ENCODE measurements at places on chromosomes 4 and X. TPM values are rescaled to one million over a fixed set of nuclear protein-coding genes. Genes with fewer than 3 reads are reported as not detected.

Gene UGT2A2
- total RNA-seq = not detected

Gene LPAR4
- total RNA-seq = 0.16 TPM

Gene DTHD1
- 1.4 TPM for total RNA-seq

Gene CXorf49
- not detected for total RNA-seq

Gene DAPP1
- 10.1 TPM for total RNA-seq

Gene TLR10
- total RNA-seq = 2.0 TPM

Gene GPC3
- total RNA-seq = 43.0 TPM

Gene SAGE1
- not detected for total RNA-seq

Gene TMPRSS11A
- total RNA-seq = not detected

Gene PPP1R2C
- not detected for total RNA-seq

Gene MAGEA2
- not detected for total RNA-seq

Gene RHOXF2B
- total RNA-seq = not detected

DNA sequence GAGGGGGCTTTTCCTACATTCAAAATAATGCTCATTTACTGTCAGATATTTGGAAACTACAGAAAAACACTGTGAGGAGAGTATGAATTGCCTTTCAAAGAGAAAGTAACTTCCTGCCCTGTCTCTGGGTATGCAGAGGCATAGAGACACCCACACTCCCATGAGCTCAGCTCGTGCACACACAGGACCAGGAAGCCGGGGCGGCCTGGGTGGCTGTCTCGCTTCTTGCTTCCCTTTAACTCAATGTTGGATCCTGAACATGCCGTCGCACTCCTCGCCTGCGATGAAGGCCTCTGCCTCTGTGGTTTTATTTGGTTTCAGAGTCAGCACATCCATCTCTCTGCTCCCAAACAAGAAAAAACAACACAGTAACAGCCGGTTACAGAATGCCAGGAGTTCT, 40.1 kb upstream of the GPR78 start:
- no peak overlapping the region for H3K4me3 ChIP-seq
- peaks cover 20% of the 10 kb centered on the region for H3K4me1 ChIP-seq
- no peaks in the 10 kb centered on the region for H3K27me3 ChIP-seq
- H3K36me3 ChIP-seq = no peaks in the 10 kb centered on the region
- no peak overlapping the region for H3K27ac ChIP-seq

DNA sequence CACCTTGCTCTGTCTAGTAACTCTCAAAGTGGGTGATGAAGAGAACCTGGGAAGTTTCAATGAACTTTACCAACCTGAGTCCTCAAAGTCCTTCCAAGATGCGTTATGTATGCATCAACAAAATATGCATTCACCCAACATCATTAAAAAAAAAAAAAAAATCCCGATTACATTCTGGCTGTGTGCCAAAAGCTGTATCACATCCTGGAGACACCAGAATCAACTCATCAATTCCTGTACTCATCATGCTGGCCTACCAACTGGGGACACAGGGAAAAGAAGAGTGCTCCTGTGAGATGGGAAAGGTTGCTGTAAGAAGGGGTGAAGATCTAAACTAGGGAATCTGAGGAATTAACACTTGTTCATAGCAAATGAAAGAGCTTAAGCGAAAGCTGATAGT, 16.5 kb downstream of the UNC5C start:
- H3K36me3 ChIP-seq = no peaks in the 10 kb centered on the region
- H3K4me3 ChIP-seq = no peak overlapping the region
- H3K4me1 ChIP-seq = no peaks in the 10 kb centered on the region

DNA sequence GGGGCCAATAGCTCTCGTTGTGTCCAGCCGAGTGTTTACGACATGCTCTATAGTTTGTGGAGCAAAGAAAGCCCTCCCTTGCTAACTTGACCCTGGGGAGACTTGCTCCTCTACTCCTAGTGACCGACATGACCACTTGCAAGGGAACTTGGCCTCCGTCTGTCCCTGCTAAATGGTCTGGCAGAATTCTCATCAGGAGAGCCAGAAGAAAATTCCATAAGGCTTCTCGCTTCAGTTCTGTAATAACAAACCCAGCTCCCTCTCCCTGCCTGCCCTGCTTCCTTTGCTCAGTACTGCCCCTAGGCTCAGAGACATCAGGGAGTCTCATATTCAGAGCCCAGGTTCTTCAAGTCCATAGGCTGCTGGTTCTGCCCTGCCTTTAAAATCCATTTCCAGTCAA, 13.0 kb downstream of the DOCK11 start:
- no peak overlapping the region for H3K27ac ChIP-seq
- H3K27me3 ChIP-seq = no peaks in the 10 kb centered on the region
- H3K4me3 ChIP-seq = no peak overlapping the region

GRCh38 chr4:51885363-51885762, 42.4 kb downstream of the DCUN1D4 start:
- no peak overlapping the region for H3K4me3 ChIP-seq
- H3K36me3 ChIP-seq = peaks cover 2% of the 10 kb centered on the region
- H3K27me3 ChIP-seq = no peaks in the 10 kb centered on the region
- H3K27ac ChIP-seq = no peak overlapping the region

DNA sequence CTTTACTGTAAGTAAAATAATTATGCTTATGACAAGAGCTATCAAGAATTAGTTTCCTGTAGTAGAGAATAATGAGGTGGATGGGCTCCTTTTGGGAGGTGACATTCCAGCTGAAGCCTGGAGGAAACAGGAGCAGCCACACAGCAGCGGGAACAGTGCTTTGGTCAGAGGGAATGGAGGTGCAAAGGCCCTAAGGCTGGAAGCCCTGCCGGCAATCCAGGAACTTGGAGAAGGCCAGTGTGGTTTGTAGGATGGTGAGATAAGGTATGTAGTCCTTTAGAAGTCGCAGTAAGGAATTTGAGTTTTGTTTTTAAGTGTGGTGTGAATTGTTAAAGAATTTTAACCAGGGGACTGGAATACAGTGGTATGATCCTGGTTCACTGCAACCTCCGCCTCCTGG, 8.1 kb downstream of the TMEM131L start:
- no peak overlapping the region for H3K4me3 ChIP-seq
- H3K4me1 ChIP-seq = no peaks in the 10 kb centered on the region
- no peaks in the 10 kb centered on the region for H3K27me3 ChIP-seq
- no peak overlapping the region for H3K27ac ChIP-seq
- DNase-seq = no peak
- H3K36me3 ChIP-seq = no peaks in the 10 kb centered on the region

DNA sequence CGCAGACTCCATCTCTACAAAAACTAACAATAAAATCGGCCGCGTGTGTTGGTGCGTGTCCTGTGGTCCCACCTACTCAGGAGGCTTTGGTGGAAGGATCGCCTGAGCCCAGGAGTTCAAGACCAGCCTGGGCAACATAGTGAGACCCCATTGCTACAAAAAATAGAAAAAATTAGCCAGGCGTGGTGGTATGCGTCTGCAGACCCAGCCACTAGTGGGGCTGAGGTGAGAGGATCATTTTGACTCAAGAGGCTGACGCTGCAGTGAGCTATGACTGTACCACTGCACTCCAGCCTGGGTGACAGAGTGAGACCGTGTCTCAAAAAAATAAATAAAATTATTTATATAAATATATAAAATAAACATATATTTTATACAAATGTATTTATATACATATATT, 22.3 kb downstream of the ASMTL start:
- H3K27me3 ChIP-seq = no peaks in the 10 kb centered on the region
- H3K27ac ChIP-seq = no peak overlapping the region
- no peak for DNase-seq
- peaks cover 16% of the 10 kb centered on the region for H3K36me3 ChIP-seq
- H3K4me3 ChIP-seq = no peak overlapping the region
- no peaks in the 10 kb centered on the region for H3K4me1 ChIP-seq

- no peaks in the 10 kb centered on the region for H3K4me1 ChIP-seq
- H3K4me3 ChIP-seq = no peak overlapping the region
- no peaks in the 10 kb centered on the region for H3K36me3 ChIP-seq
- no peak for DNase-seq
- no peaks in the 10 kb centered on the region for H3K27me3 ChIP-seq
Measured at GRCh38 chr4:95095348-95095974, 337.7 kb downstream of the BMPR1B start.

GRCh38 chr4:66929748-66930147, 615.6 kb downstream of the CENPC start:
- no peak overlapping the region for H3K27ac ChIP-seq
- no peaks in the 10 kb centered on the region for H3K27me3 ChIP-seq
- no peak overlapping the region for H3K4me3 ChIP-seq
- no peaks in the 10 kb centered on the region for H3K36me3 ChIP-seq
- DNase-seq = no peak

DNA sequence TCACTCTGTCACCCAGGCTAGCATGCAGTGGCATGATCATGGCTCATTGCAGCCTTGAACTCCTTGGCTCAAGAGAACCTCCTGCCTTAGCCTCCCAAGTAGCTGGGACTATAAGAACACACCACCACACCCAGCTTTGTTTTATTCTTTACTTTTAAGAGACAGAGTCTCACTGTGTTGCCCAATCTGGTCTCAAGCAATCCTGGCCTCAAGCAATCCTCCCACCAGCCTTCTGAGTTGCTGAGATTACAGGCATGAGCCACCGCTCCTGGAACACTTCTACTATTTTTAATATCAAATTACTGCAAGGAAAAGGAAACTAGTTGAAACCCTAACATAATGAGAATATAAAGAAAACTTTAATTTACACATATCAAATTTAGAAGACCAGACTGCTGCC, 85.4 kb downstream of the FAM13A start:
- H3K4me1 ChIP-seq = no peaks in the 10 kb centered on the region
- DNase-seq = no peak
- no peak overlapping the region for H3K4me3 ChIP-seq
- H3K27me3 ChIP-seq = no peaks in the 10 kb centered on the region

GRCh38 chr4:26503427-26503826, 13.1 kb upstream of the CCKAR start:
- no peaks in the 10 kb centered on the region for H3K4me1 ChIP-seq
- H3K27me3 ChIP-seq = no peaks in the 10 kb centered on the region
- no peak overlapping the region for H3K27ac ChIP-seq
- no peaks in the 10 kb centered on the region for H3K36me3 ChIP-seq

GRCh38 chr4:138049355-138049754, 192.8 kb downstream of the SLC7A11 start:
- H3K36me3 ChIP-seq = no peaks in the 10 kb centered on the region
- no peak overlapping the region for H3K4me3 ChIP-seq

Measured in kidney (tissue), 22 donors.